ENCODE measurements at places on chromosomes 13 and 19.

DNA sequence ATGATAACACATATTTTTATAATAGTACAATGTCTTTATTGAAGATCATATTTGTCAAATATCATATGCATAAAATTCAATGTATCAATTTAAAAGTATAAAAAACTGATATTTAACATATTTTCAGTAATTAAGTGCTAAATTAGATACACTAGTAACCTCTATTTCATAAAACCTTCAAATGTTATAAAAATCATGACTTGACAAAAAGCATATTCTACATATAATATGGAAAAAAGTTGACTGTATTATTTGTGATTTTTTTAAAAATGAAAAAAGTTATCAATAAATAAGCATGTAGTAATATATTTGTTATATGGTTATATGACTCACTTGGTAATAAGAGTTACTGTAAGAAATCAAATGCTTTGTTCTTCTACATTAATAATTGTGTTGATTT lies 356.9 kb downstream of the DIAPH3 start:
- no peak for DNase-seq

- DNase-seq: no peak
Measured at GRCh38 chr19:27729332-27729731, 1483.6 kb downstream of the UQCRFS1 start.

DNA sequence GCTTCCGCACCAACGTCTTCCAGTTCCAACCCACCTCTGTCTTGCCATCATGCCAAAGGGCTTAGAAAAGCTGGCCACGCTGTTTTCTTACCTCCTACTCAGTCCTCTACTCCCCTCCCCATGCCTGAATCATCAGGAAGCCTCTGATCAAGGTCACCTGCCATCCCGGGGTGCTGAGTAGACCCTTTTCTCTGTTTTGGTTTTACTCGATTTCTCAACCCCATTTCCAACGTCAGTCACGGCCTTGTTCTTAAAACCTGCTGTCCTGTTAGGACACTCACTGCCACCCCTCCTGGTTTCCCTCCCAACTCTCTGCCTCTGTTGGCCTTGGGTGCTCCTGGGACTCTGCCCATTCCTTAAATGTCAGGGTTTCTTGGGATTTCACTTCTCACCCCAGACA lies 350.1 kb downstream of the FOXO1 start:
- no peak for DNase-seq

- DNase-seq: no peak
Measured at GRCh38 chr13:24834902-24835510, 71.0 kb downstream of the RNF17 start.

GRCh38 chr13:48644141-48644540 lies 9.6 kb upstream of the CYSLTR2 start:
- DNase-seq: no peak

- DNase-seq: no peak
Measured at GRCh38 chr13:112779856-112780604, 90.2 kb downstream of the ATP11A start.

GRCh38 chr13:103471896-103472295 lies 405.7 kb upstream of the SLC10A2 start:
- DNase-seq: no peak

DNA sequence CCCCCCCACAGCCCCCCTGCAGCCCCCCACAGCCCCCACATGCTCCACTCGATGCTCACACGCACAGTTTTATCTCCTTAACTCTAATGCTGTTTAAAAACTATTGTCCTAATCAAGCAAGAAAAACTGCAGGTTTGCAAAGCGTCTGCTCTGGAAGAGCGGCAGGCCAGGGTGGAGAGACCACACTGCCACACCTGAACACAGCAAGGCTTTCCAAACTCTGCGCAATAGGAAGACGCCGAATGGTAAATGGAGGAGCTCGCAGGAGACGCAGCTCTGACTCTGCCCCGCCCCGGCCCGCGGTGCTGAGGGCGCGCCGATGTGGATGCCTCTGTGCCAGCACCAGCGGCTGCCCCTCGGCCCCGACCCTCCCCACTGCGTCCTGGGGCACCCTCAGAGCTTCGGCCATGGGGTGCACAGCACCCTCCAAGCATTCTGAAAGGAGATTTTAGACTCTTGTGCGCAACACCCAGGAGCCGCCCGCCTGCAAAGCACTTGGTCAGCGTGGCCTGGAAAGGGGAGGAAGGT lies 32.4 kb downstream of the RASA3 start:
- DNase-seq: peak; percentile 6

- no peak for DNase-seq
Measured at GRCh38 chr13:110328573-110328972, 21.5 kb downstream of the COL4A2 start.

- DNase-seq: peak; percentile 89
Measured at GRCh38 chr19:50695251-50696093, 24.1 kb downstream of the SHANK1 start.

GRCh38 chr13:32883474-32883873 lies 132.7 kb upstream of the KL start:
- DNase-seq: no peak

DNA sequence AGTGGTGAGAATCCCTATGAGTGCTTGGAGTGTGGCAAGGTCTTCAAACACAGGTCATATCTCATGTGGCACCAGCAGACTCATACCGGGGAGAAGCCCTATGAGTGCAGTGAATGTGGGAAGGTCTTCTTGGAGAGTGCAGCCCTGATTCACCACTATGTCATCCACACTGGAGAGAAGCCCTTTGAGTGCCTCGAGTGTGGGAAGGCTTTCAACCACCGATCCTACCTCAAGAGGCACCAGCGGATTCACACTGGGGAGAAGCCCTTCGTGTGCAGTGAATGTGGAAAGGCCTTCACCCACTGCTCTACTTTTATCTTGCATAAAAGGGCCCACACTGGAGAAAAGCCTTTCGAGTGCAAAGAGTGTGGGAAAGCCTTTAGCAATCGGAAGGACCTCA lies 18.7 kb upstream of the AURKC start:
- DNase-seq: no peak

GRCh38 chr19:53980539-53981375 lies 10.7 kb upstream of the CACNG6 start:
- no peak for DNase-seq

- DNase-seq: no peak
Measured at GRCh38 chr19:17347361-17347760, 10.0 kb downstream of the GTPBP3 start.

DNA sequence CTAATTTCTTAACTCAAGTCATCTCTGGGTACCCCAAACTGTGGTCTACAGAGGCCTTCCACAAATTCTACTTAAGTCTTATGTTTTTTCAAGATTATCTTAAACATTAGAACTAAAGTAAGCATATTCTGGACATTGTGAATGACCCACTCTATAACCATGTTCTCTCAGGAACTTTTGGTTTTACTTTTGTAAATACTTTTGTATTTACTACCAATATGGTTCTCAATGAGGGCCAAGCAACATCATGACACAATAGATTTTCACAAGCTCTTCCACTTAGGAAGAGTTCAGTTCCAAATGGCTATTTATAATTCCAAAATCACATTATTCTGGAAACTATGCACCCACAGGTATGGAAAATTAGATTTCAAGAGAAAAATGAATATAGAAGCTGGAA lies 10.8 kb downstream of the DIAPH3 start:
- no peak for DNase-seq

- no peak for DNase-seq
Measured at GRCh38 chr13:110440946-110441731, 120.4 kb downstream of the RAB20 start.

DNA sequence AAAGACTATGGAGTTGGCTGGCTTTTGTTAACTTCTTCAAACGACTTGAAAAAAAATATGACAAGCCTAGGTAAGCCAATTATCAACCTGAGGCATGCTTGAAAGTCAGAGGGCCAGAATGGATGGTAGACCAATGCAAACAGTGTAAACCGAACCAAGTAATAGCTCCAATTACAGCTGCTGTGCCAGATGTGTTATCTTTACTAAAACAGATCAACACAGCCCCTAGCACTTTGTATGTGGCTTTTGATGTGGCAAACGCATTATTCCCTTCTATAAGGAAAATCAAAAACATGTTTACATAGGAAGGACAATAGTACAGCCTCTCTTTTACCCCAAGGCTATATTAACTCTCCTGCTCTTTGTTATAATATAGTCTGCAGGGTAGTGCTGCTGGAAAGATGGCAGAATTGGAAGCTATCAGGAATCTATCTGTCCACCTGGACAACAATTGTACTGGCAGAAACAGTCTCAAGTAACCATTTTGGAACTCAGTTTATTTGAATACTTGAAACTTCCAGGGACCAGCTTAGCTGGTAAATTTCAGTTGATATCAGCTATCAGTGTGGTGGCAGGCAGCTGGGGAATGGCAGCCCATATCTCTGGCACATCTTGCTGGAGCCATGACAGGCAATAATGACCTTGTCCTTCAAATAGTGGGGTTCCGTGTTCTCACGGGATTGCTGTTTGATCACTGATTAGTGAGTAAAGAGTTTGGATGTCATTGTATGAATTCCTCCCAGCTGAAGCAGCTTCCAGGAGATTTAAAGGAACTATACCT lies 144.4 kb upstream of the WASF3 start:
- DNase-seq: no peak

- no peak for DNase-seq
Measured at GRCh38 chr13:28493740-28494503, 1.0 kb downstream of the FLT1 start.

DNA sequence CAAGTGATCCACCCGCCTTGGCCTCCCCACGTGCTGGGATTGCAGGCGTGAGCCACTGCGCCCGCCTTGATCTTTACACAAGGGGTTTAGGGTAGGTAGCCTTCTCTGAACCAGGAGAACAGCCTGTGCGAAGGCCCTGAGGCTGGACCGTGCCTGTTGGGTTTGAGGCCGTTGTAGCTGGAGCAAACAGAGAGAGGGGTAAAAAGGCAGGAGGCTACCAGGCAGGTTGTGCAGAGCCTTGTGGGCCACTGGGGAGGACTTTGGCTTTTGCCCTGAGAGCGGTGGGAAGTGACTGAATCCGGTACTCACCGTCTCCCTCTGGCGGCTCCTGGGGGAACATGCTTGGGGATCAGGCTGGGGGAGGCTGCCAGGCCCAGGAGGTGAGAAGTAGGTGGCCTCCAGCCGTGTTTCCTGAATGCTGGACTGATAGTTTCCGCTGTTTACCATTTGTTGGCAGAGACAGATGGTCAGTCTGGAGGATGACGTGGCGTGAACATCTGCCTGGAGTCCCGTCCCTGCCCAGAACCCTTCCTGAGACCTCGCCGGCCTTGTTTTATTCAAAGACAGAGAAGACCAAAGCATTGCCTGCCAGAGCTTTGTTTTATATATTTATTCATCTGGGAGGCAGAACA lies 24.6 kb downstream of the SPC24 start:
- DNase-seq: peak; percentile 79

- no peak for DNase-seq
Measured at GRCh38 chr13:113589961-113590339, 5.4 kb downstream of the TFDP1 start.

GRCh38 chr13:37868691-37869505 lies 674 bp downstream of the TRPC4 start:
- DNase-seq: no peak

- no peak for DNase-seq
Measured at GRCh38 chr13:96274046-96274445, 184.1 kb downstream of the HS6ST3 start.

DNA sequence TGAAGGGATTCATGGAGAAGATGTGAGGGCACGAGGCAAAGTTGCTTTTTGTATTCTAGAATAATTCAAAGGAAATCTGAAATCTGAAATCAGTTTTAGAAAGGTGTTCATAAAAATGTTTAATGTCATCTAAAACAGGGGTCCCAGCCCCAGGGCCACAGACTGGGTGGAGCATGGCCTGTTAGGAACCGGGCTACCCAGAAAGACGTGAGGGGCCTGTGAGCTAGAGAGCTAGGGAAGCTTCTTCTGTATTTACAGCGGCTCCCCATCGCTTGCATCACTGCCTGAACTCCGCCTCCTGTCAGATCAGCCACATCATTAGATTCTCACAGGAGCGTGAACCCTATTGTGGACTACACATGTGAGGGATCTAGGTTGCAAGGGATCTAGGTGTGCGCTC lies 151.2 kb downstream of the USP12 start:
- DNase-seq: peak; percentile 55

DNA sequence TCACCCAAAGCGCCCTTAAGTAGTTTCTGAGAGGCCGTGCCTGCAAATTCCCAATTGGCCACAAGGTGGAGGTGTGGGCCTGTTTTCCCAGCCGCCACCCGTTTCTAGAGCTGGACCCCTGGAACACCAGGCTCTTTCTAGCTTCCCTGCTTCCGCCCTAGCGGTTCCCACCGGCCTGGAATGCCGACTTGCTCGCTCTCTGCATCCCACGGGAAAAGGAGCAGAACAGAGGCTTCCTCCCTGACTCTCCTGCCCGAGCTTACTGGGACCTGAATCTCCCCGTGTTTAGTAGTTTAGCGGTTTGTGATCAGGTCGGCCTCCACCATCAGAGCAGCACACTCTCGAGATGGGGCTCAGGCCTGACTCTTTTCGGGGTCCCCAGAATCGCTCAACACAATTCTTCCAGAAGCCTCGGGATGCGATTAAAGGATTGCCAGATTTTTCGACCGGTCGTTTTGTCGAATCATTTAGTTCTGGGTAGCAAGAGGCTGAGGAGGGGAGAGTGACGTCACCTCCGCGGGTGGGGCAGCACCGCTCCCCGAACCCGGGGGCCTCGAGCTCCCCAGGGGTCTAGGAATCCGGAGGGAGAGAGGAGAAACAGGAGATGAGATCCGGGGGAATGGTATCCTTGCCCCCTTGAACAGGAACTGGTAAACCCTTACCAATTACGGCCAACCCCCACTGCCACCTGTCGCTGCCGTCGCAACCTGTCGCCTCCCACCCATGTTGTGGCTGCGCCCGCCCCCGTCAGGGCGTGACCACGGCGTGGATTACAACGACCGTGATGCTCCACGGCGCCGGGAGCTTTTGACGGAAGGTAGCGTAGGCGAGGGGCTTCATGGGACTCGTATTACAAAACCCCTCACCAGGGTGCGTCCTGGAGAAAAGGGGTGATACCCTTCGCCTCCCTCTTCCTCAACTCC lies 8.0 kb downstream of the NAPSA start:
- DNase-seq: peak; percentile 86

- DNase-seq: no peak
Measured at GRCh38 chr19:13104848-13105711, 2.4 kb upstream of the LYL1 start.

DNA sequence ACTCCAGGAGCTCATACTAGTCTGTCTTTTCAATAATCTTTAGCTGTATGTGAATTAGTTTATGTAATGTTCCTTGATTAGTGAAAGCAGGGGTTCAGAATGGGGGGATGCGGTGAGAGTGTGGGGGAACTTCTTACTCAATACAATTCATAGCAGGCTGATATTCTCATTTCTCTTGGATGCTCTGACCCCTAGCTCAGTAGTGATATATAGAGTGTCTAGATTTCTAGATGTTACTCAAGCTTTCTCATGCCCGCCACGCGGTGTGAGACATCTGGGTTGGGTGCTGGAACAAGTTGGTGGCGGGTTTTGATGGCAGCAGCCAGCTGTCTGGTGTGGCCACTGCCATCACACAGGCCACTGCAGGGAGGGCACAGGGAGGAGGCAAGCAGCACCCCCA lies 39.3 kb upstream of the FLT1 start:
- DNase-seq: no peak
